ENCODE measurements at places on chromosomes 1 and 21.

DNA sequence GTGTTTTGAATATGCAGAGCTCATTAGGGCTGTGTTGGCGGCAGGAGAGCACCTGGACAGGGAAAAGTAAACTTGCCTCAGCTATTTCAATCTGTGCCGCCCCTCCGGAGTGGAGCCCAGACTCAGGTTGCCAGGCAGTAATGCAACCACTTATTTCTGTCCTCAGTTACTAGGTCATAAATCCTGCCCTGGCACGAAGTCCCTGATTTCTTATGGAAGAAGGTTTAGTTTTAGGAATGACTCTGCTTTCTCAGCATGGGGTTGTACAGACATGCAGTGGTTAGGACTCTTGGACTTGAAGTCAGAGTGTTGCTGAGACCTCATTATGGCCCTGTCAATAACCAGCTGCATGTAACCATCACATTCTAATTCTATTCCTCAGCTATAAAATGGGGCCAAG lies 98.3 kb upstream of the FGGY start:
- no peak for DNase-seq

DNA sequence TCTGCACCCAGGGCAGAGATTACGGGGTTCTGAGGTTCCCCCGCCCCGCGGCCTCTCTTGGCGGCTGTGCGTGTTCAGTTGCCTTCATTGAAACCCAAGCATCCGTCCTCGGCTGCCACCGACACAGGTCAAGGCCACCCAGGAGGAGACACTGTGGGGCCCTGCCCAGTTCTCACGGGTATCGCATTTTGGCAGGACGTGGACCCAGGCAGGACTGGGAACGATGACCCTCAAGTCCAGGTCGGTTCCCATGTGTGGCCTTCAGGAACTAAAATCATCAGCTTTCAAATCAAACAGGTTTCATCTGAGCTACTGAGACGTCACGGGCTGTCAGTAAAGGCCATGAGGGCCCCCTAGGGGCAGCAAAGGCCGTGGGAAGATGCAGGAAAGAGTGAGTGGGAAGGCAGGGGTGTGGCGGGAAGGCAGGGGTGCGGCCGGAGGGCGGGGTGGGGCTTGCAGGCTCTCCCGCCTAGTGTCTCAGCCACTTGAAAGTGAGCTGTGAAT lies 7.0 kb upstream of the C1orf174 start:
- no peak for DNase-seq

DNA sequence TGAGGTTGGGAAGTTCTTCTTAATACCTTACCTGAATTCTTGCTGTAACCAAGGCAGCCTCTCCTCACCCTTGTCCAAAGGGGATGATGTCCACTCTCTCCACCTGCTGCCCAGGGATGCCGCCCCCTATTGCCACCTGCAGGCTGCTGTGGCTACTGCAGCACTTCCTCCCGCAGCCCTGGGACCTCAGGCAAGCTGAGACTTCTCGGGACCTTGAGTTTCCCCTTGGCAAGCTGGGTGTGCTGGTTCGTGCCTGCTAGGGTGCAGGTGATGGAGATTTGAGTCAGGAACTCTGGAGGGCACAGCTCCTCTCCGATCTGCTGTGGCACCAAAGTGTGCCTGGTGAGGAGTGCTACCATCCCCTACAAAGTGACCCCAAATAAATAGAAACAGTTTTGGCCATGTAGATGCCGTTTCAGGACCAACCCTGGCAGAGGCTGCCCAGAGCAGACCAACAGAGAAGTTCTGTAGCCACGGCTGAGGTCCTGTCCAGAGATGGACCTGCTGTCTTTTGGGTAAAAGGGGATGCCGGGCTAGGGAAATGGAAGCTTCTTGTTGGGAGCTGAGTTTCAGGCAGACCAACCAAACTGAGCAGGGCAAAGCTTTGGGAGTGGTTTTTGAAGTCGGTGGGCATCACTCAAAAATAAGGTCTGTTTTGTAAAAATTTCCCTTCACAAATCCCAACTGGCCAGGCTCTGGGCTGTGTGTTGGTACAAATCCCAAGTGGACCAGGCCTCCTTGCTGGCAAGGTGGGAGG lies 31.7 kb downstream of the RUNX3 start:
- no peak for DNase-seq

DNA sequence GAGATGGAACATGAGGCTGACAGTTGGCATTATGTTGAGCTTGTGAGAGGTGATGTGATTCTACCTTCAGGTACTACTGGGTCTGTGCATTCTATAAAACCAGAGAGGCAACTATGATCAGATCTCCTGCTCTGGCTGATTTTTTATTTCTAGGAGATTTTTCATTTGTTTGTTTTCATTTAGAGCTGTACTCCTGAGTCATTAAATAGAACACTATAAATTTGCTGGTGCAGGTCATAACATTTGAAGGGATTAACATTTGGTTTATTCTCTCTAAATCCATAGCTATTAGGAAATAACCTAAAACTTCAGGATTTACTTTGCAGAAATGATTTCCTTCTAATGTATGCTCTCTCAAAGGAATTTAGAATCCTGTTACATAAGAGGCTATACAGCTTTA lies 42.9 kb downstream of the MAGI3 start:
- DNase-seq = no peak

GRCh38 chr1:93537396-93537795 lies 89.5 kb downstream of the FNBP1L start:
- DNase-seq = no peak

GRCh38 chr1:235883261-235883927 lies 16.7 kb upstream of the LYST start:
- DNase-seq = no peak

DNA sequence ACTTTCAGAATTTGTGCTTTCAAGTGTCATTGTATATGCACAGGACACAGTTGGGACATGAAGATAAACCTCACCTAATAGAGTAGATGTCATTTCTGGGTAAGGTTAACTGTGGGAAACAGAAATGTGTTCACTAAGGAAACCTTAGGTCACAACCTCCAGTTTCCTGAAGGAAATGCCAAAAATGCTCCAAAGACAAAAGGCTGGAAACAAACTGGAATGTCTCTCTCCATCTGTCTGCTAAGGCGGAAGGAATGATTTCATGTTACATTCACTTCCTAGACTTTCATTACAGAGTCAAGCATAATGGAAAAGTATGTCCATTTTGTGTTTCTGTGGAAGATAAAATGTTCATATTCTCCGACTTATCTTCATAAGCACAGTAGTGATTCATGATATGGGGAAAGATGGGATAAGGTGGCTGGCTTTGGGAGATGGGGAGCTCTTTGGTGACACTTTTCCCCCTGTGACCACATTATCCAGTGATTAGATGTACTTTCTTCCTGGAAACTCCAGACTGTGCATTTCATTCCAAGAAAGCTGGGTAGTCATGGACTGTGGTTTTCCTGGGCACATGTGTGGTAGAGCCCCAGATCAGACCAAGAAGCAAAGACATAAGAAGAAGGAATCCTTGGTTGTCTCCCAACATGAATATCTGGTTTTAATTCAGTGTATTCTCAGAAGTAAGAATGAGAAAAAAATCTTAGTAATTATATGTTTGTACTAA lies 5.7 kb downstream of the S1PR1 start:
- no peak for DNase-seq

DNA sequence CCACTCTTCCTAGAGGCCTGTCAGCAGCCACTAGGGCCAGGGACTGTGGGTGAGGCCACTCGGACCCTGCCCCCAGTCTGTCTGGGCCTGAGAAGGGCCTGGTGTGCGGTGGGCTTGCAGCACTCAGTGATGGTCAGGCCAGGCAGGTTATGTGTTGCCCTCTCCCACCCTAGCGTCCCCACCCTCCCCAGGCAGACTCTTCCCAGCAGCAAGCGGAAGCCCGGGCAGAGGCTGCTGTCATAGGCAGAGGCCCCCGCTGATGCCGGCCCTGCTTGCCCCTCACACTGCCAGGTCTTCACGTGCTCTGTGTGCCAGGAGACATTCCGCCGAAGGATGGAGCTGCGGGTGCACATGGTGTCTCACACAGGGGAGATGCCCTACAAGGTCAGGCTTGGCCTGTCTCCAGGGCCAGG lies 6.6 kb downstream of the ZBTB48 start:
- no peak for DNase-seq

GRCh38 chr1:16447641-16448040 lies 7.1 kb downstream of the NECAP2 start:
- no peak for DNase-seq
